SHP77 (cell line): ENCODE measurements at places on chromosomes 4 and X.

GRCh38 chr4:182809417-182810102 lies 107.6 kb downstream of the DCTD start:
- no peak for DNase-seq

DNA sequence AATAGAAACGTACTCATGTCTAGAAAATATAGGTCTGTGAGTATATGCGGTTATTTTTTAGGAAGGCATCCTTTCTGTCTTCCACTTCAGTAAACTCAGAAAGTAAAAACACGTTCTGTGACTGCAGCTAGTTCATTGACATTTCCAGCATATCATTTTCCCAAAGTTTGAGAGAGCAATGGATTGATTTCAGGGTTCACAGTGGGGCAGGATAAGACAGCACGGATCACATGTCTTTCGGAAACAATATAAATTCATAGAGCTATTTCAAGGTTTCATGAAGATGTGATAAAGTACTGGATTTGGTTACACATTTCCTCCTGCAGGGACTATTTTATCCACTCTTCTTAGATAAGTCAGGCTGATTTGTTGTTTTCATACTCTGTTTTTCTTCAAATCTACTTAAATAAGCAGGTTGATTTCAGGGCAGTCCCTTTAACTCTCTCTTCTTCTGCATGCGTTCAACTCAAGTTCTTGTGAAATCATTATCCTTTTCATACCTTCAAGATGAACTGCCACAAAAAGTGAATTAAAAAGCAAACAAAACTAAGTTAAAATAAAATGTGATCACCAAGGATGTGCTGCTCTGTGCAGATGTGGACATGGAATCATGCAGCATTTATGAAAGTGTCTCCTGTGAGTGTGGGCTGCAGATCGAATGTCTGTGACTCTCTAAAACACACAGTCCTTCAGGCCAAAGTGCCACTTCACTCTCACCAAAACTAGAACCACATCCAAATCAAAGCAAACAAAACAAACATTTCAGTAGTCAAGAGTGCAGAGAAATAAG lies 187.7 kb downstream of the UNC5C start:
- DNase-seq = no peak

GRCh38 chr4:147488556-147488955 lies 7.7 kb downstream of the EDNRA start:
- DNase-seq = no peak

DNA sequence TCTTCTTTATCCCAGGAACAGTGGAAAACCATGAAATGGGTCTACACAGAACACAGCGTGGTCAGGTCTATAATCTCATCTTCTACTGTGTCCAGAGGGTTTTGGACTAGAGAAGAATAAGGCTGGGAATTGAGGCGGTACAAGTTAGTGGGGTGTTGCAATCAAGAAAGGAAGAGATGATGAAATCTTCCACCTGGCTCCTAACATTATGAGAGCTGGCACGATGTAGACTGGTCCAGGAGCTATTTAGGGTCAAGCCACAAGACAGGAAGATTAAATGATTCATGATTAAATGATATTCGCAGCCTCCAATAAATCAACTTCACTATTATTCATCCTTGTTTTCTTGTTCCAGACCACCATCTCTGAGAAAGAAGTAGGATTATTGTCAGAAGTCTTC lies 88.0 kb downstream of the ARSF start:
- no peak for DNase-seq

- DNase-seq = no peak
Measured at GRCh38 chr4:126738527-126738923, 894.2 kb upstream of the INTU start.

DNA sequence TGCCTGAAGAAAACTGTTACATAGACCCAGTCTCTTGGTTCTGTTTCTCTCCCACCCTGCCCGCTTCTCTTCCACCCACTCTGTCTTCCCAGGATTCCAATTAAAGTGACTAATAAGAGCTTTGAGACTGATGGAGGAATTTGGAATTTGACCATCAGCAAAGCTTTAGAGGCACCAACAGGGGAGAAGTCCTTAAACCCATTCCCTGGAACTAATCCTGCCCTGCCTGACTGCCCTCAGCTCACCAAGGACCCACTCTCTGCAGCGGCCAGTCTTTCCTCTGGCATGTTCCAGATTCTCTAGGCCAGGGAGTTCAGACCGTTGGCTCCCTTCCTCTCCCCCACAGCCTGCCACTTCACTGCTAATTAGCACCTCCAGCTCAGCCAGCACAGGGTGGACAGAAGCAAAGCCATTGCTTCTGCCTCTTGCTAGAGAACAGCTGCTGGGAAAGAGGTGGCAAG lies 23.9 kb downstream of the SCD5 start:
- no peak for DNase-seq

DNA sequence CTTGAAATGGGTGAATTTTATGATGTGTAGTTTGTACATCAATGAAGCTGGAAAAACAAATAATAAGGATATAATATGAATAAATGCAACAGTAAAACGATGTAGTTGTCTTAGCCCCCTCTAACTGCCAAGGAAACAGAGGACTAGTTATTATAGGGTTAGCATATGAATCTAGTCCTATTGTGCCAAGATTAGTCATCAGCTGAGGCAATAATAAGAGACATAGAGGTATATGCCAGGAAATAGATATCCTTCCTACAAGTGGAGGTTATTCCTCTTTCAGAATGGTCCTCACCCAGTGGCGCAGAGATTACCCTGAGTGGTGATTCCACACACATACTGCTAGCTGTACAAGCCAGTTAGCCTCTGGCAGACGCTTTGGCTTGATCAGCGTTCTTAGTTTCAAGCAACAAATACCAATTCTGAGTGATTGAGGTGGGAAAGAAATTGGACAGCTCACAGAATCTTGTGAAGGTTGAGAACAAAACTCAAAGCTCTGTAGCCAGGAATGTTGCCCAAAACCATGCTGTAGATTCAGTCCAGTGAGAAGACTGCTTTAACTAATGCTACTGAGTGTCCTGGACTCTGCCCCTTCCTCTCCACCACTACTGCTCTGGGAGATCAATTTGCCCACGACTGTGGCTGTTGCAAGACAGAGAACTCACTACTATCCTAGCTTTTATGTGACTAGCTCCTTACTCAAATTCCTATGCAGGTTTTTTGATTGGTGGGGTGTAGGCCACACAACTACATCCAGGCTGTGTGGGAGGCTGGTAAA lies 27.0 kb upstream of the ZNF280C start:
- no peak for DNase-seq

- DNase-seq = no peak
Measured at GRCh38 chr4:113447061-113447460, 314.5 kb downstream of the CAMK2D start.

DNA sequence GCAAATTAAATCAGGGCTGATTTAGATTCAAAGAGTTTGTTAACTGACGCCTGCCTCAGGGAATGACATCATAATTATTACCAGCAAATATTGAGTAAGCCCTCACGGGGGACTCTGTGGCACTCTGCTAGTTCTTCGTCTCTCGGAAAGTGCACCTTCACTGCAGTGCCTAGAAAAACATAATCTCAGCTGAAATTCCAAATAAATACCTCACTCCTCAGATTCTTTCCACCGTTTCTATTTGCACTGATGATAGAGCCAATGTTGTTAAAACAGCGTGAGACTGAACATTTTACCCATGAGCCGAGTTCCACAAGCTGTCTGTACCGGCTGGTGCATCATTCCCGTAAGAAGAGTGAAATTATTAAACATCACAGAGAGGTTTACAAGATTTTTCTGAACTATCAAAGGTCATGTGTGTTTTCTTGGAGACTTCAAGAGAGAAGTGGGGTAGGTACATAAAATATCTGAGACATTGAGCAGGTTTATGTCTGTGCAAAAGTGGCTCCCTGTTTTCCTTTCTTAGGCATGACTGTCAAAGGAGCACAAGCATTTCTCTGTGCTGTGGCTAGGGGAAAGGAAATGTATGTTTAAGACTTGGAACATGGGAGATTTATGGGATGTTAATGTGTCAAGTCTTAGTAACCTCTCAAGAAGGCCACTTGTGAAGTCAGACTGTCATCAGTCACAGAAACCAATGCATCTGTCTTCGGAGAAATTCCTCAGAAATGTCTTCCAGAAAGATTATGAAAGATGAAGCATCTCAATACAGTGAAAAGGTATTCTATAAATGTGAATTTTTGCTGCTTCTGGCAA lies 119.6 kb downstream of the CBLL2 start:
- no peak for DNase-seq

DNA sequence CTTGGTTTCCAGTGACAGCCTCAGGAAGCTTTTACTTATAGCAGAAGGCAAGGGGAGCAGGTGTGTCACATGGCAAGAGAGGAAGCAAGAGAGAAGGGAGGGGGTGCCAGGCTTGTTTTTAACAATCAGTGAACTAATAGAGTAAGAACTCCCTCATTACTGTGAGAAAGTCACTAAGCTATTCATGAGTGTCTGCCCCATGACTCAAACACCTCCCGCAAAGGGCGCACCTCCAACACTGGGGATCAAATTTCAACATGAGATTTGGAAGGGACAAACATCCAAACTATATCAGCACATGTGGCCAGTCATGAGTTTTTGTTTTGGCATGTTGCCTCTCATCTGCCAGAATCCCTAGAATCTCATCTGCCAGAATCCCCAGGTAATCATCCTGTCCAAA lies 183.5 kb upstream of the C1QTNF7 start:
- DNase-seq = no peak

DNA sequence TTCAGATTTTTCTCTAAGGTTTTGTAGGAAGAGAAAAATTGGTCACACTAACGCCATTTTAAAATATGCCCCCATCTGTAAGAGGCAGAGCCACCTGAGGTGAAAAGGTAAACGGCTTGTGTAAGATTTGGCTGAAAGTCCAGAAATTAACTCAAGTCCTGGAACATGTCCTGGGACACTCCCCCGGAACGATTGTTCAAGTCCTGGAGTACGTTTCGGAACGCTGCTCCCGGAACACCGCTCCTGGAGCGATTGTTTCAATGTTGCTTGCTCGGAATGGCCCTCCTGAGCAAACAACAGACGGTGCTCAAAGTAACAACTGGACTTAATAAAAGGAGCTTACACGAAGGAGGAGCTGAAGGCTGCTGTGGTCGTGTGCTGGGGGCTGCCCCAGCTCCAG lies 796.5 kb upstream of the SLIT2 start:
- peak; percentile 0 for DNase-seq

DNA sequence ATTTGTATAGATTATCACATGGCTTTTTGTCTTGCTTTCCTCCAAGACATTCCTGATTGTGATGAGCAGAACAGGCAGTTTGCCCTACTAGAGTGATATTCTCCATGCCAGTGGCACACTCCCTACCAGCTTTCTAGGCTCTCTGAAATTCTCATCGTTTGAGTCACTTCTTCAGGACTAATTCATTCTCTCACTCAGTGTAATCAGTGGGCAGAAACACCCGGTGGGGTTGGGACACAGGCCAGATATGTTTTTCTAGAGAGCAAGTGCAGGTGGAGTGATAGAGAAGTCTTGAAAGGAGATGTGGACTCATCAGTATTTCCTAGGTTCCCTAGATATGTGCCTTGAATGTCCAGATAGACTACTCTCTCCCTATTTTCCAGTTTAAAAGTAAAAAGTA lies 13.1 kb downstream of the RAB33A start:
- DNase-seq = no peak

DNA sequence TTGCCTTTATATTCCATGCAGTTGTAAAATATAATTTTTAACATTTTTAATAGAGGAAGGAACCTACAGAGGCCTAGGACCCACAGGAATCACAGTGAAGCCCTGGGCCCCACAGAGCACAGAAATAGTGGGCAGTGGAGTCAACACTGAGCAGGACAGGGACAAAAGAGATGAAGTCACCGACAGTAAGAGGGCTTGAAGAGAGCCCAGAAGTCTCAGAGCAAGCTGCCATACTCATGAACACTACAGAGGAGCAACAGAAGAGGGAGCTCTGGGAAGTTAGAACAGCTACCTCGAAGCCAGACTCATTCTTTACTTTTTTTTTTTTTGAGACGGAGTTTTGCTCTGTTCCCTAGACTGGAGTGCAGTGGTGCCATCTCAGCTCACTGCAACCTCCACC lies 149.3 kb upstream of the TENM3 start:
- no peak for DNase-seq

DNA sequence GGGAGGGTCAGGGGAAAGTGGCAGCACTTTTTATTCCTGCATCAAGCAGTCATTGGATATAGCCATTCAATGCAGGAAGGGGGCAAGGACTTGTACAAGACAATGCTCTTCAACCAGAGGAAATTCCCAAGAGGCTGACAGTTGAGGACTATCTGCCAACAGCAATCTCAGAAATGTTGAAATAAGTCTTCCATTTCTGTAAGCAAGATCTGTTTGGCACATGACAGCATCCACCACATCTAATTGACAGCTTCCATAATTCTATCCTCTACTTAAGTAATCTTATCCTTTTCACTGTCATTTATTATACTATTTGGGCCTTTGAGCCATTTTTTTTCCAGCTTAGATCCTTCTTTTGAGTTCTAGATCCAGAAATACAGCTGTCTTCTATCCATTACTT lies 110.7 kb downstream of the CFAP299 start:
- no peak for DNase-seq

GRCh38 chrX:69158166-69158980 lies 6.9 kb downstream of the PJA1 start:
- no peak for DNase-seq

DNA sequence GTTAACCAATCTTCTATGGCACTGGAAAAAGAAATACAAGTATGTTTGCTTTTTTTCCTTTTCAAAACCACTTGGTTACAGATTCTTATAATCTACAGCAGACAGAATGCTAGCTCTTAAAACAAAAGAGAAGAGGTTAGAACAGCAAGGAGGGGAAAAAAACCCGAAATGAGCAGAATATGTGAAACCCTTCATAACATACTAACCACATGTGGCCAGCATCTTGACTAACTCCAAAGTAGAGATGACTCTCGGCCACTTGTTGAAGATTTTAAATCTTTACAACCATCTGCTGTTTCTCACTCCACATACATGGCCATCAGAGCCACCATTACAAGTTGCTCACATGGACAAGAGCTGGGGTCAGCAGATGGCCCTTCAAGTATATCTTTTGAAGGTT lies 100.3 kb downstream of the PAPSS1 start:
- no peak for DNase-seq

- no peak for DNase-seq
Measured at GRCh38 chr4:89303814-89304388, 3.7 kb downstream of the GPRIN3 start.

DNA sequence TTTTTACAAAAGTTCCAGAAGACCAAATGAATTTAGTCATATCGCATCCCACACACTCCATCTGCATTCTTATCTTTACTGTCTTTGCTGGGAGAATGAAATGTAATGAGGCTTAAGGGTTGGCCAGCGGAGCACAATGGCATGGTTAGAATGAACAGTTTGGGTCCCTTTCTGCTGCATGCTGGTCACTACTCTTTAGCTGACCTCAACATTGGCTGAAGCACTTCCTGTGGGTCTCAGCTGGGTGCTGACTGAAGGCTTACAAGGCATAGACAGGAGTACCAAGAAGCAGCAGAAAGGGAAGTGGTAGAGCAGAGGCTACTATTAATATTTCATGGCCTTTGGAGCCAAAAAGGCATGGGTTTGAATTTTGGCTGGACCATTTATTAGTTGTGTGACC lies 159.4 kb upstream of the GPC4 start:
- no peak for DNase-seq

GRCh38 chrX:9055354-9055753 lies 21.4 kb upstream of the FAM9B start:
- DNase-seq = no peak
